ENCODE measurements at places on chromosomes 7 and 10.

DNA sequence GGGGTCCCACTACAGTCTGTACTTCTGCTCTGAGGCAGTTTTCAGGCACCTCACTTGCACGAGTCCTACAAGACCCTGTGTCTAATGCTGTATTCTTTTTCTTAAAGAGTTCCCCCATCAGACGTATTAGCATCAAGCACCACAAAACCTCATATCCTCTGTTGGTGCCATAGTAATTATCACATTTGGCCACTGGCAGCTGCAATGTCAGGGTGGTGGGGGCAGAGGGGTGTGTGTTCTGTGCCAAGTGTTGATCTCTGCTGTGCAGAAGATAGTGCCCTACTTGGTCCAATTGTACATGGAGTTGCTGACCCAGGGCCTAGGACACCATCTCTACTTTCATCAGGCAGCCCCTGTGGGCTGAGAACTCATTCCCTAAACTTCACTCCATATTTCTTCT is 20.0 kb upstream of the JAZF1 start:
- no peak for DNase-seq

DNA sequence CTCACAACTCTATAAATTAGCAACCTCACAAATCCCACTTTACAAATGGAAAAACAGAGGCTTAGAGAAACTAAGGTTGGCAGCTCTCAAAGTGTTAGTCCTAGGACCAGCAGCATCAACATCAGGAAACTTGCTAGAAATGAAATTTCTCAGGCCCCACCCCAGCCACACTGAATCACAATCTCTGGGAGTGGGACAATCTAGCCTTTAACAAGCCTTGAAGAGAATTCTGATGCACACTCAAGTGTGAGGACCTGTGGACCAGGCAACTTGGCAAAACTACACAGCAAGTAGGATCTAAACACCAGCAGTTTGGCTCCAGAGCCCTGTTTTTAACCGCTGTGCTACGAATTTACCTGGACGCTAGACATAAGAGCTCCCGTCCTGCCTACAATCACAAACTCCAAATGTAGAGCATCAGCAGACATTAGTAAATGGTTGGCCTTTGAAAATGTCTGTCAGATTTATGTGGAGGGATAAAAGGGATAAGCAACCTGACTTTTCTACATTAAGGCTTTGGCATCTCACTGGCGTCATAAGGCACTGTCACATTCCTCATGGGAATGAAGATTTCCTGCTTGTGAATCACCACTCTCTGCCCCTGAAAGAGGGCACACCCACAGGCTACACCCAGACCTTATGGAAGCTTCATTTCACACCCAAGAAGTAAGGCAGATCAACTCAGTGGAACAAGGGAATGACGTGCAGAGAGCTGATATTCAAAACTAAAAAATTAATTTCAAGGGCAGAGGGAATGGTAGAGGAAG is 34.5 kb downstream of the PPP1R3C start:
- no peak for DNase-seq

- DNase-seq: peak; percentile 59
Observed at GRCh38 chr10:7412237-7412927, 1.5 kb upstream of the SFMBT2 start.

GRCh38 chr10:44682507-44682906 is 228.6 kb upstream of the TMEM72 start:
- DNase-seq: no peak

- peak; percentile 30 for DNase-seq
Observed at GRCh38 chr7:44307301-44307900, 18.0 kb downstream of the CAMK2B start.

DNA sequence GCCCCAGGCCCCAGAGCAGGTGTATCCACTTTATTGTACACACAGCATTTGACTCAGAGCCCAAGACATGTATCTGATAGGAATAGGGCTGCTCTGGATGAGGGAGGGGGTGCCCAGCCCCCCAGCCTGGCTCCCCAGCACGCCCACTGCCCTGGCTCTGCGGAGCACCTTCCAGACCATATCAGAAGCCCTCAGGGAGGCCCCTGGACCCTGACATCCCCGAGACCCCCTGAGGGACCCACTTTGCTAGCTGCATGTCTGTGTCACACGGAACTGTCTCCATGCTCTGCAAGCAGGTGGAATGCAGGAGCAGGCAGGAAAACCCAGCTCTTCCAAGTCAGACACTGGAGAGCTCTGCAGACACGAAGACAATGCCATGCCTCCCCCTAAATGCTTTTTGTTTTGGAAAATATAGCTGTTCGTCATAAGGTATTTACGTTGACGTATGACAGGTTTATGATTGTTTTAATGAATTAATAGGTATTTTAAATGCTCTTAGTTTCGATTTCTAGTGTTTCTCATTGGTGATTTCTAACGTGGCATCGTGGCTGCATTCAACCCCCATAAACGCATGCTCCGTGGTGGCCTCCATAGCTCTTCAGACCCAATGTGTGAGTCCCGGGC is 92.8 kb upstream of the INSIG1 start:
- DNase-seq: no peak

DNA sequence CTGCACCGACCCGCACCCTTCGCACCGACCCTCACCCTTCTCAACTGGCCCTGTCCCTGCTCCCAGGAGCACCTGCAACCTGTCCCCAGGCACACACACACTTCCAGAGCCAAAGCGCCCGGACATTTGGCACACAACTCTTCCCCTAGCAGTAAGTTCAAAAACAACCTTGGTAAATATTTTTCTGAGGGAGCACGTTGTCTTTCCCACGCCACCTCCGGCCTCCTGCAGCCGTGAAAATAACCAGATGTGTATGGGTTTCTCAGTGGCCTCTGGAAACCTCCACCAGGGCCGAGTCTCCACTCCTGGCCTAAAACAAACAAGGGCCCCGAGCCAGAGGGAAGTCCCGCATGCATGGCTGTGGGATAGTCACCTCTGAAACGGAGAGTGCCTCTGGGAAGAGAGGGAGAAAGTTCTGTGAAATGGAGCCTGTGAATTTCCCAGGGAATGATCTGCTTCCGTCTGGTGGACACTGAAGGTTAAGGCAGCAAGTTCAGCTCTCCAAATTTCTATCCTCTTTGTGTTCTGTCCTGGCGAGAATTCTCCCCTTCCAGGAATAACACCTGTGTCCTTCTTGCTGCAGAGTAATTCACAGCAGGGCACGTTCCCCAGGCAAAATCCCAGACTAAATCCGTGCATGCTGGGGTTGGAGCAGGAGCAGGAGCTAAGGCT is 15.8 kb downstream of the PODXL start:
- no peak for DNase-seq

DNA sequence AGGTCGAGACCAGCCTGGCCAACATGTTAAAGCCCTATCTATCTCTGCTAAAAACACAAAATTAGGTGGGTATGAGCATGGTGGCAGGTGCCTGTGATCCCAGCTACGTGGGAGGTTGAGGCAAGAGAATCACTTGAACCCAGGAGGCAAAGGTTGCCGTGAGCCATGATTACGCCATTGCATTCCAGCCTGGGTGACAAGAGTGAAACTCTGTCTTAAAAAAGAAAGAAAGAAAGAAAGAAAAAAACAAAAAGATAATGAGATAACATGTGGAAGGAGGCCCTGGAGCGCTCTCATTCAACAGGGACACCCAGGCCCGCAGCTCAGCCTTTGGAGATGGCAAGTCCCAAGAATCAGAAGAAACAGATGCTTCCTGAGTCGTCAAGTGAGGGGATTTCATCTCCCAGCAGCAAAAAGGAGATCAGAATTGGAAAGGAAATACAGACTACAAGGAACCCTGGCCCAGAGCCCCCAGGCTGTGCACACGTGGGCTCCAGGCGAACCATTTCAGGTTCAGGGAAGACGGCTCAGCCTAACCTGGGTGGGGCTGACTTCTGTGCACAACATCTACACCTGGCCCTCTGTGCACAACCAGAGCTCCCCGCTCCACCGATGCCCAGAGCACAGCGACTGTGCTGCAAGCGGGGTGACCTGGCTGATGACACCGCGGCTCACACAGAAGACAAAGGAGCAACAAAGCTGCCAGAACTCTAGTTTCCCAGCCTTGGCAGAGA is 33.3 kb downstream of the GNA12 start:
- DNase-seq: no peak

DNA sequence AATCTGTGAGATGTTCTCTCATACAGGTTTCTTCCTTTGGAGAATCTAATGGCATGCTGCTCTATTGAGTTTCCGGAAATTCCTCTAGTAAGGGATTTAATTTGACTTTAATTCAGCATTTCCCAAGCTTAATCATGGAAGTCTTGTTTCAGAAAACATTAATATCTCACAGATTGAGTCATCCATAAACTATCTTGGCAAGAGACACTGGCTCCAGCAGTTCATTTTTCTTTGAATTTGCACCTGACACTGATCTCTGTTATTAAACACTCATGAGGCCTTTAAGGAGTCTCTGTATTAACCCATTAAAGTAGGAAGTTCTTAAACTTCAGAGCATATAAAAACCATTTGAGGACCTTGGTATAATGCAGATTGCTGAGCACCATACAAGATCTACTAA is 3.6 kb upstream of the ITGB8 start:
- DNase-seq: no peak

DNA sequence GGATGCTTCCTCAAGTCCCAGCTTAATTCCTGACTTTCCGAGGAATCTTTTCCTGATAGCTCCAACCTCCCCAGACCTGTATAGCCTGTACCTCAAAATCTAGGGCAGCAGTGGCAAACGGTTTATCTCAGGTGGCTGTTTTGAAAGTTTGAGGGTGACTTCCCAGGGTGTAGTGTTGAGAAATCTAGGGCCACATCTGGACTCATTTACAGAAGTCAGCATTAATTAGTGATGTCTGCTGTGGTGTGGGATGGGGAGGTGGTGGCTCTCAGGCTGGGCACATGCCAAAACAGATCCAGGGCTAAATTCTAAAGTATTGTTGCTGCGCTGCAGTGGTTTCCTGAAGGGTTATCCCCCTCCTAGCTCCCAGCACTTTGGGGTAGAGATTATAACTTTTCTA is 38.0 kb downstream of the UNC5B start:
- DNase-seq: no peak

DNA sequence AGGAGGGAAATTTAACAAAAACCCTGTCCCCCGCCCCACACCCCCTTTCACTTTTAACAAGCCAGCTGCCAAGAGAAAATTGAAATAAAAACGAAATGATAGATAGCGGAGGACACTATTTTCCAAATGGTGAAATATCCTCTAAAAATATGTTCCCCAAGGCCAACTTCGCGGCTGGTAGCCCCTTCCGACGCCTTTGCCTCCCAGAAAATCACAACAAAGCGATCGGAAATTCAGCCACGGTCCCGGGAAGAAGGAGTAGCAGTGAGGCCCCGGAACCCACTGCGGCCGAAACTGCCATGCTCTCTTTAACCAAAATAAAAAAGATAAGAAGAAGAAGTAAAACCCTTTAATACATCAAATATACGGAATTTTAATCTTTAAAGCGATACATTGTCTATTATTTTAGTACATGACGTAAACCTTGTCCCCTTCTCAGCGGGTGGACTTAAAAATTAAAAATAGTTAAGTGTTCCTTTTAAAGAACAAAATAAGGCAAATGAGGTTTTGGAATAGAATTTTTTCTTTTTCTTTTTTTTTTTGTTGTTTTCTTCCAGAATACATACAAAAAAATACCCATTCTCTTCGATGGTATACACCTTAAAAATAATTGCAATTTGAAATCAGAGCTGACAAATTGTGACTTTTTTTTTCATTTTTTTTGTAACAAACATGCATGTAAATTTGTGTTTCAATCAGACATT is 3.9 kb downstream of the ZNF503 start:
- DNase-seq: no peak

DNA sequence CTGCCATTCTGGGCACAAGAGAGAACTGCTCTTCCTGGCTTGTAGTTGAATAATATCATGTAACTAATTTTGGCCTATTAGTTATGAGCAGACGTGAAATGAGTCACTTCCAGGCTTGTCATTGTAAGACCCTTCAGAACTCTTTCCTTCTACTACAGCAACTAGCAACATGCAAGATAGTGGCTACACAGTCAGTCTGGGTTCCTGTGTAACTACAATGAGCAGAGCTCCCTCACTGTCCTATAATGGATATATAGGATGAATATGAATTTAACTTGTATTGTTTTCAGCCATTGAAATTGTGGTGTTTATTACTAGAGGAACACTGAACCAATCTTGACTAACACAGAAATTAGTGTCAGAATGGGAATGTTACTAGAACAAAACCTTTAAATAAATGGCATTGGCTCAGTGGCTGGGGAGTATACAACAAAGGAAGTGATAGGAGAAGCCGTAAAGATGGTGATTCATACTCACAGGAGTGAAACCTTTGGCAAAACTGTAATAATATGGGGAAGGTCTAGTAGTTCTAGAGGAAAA is 2.9 kb upstream of the MTPN start:
- DNase-seq: no peak

DNA sequence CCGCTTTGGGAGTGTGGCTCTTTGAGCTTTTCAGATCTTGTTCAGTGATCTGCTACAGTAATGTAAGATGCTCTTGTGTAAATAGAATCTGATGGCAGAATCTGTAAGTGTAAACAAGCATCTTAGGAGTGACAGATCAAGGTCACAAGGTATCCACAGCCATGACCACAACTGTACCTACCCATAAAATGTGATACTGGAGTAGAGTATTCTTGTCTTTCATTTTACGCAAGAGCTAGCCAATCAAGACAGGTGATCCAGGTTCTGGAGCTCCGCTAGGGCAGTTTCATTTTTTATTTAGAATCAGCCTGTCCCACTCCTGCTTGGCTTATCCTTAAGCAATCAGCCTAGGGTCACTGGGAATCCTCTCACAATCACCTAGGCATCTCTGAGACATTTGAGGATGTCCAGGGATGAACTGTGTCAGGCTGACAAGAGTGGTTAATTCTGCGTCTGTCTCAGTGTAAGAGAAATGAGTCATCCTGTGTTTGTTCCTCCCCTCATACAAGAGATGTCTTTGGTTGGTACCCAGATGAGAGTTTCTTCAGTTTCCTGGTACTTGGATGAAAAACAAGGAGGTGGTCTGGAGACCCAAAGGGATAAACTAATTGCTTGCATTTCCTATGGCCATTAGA is 13.6 kb downstream of the ZNF138 start:
- no peak for DNase-seq

DNA sequence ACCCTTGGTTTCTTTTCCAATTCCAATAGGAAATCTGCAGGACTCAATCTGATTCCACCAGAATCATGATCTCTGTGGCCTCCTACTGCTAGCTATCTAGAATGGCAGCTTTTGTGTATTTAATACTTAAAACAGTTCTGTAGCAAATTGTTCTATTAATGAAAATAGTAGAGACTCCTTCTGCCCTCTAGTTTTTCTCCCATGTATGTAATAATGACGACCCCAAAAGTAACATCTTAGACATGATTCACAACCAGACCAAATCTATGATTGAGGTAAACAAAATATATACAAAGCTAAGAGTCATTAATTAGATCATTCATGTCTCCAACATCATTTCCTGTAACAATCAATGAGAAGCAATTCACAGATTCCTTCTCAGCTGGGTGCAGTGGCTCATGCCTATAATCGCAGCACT is 259.1 kb upstream of the MKLN1 start:
- no peak for DNase-seq

- no peak for DNase-seq
Observed at GRCh38 chr10:97843281-97843671, 6.4 kb upstream of the GOLGA7B start.
